Colonic mucosa (tissue), 4 donors: ENCODE measurements at places on chromosomes 3 and 15. TPM values are rescaled to one million over a fixed set of nuclear protein-coding genes. Genes with fewer than 3 reads are reported as not detected.

OTOL1 gene
- not detected for total RNA-seq

TRAIP gene
- 19.7 TPM for total RNA-seq

CD80 gene
- 0.29 TPM for total RNA-seq

FSTL1 gene
- 81.8 TPM for total RNA-seq

- no peaks in the 10 kb centered on the region for H3K27me3 ChIP-seq
- peak overlapping the region; percentile 92 for H3K27ac ChIP-seq
- DNase-seq, result peak; percentile 83
- H3K4me1 ChIP-seq, result peaks cover 43% of the 10 kb centered on the region
Measured at GRCh38 chr15:74869726-74870407, 3.3 kb downstream of the SCAMP2 start.

DNA sequence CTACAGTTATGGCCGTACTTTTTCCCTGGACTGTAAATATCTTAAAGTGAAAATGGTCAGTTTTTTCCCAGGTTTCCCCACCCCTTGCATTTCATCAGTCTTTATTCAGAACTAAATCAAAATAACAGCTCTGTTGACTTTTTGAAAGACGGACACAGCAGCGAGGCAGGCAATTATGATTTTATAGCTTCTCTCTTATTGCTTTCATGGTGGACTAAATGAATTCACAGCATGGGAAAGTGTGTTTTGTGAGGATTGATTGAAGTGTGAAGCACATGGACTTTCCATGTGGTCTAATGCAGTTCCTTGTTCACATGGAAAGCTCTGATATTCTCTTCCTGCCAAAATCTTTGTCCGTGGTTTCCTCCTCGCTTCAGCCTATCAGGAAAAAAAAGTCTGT is 268.7 kb upstream of the ARL6 start:
- DNase-seq, result no peak
- H3K4me3 ChIP-seq, result no peak overlapping the region
- H3K4me1 ChIP-seq, result no peaks in the 10 kb centered on the region
